ENCODE measurements at places on chromosomes 13 and 19.
A peak's percentile ranks its signal among the peaks of the same experiment; 100 is the strongest.

GRCh38 chr13:24068472-24068871, 92.0 kb upstream of the SPATA13 start:
- no peak for DNase-seq

DNA sequence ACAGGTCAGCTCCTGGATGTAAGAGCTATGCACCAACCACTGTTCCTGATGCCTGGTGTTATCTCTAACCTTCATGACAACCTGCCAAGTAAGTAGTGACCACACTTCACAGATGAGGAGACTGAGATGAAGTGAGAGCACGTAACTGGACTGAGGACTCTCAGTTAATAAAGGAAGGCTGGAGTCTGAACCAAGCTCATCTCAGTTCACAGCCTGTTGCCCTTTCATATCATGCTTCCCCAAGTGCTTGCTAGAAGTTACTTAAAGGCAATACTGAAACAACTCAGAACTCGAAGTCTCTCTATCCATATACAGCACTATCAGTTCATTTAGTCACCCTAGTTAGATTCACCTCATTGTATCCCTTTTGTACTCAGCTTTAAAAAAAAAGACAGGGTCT, 119.7 kb downstream of the ABCC4 start:
- DNase-seq: no peak

- no peak for DNase-seq
Observed at GRCh38 chr13:47019977-47020376, 123.1 kb upstream of the HTR2A start.

DNA sequence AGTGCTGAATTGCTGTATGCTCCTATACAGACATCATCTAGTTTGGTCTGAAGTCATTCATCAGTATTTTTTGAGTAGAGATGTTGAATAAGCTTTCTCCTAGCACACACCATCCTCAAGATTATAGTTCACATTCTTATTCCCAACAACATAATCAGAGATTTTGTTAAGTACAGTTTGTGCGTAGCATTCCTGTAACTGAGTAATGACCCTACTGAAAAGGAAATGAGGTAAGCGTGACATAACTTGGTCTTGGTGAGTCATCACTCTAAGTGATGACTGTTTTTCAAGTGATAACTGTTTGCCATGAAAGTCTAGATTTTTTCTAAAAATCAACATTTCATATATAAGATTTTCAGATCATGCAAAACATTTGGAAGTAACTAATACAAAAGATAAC, 18.5 kb upstream of the FAM216B start:
- peak; percentile 19 for DNase-seq

DNA sequence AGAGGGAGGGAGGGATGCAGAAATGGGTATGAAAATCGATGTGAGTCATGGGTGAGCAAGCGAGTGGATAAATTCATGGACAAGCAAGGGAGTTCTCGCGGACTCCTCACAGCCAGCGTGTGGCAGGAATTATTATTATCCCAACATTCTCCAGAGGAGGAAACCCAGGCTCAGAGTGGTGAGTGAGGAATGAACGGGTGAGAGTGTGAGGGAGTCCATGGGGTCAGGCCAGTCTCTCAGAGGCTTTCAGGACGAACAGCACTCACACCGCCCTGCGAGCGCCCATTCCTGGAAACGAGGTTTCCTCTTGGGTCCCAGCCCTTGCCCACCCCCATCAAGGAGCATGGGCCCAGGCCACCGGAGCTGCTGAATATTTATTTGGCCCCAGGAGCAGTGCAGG, 6.3 kb upstream of the DNAAF3 start:
- no peak for DNase-seq

DNA sequence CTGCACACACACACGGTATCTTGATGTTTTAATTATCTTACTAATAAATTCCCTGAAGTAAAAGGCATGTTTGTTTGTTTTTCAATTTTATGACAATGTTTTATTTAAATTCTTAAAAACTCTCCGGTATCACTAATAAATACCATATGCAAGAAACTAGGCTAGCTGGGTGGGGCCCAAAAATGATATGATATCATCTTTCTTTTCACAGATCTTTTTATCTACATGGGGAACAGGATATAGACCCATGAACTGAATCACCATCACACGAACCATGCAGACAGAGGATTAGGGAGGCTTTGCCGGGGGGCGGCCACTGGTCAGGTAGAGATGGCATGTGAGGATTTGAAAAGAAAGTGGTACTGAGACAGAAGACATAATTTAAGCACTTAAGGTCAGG, 266.4 kb downstream of the ENOX1 start:
- no peak for DNase-seq

GRCh38 chr19:40251991-40252390, 25.5 kb upstream of the CCNP start:
- no peak for DNase-seq

DNA sequence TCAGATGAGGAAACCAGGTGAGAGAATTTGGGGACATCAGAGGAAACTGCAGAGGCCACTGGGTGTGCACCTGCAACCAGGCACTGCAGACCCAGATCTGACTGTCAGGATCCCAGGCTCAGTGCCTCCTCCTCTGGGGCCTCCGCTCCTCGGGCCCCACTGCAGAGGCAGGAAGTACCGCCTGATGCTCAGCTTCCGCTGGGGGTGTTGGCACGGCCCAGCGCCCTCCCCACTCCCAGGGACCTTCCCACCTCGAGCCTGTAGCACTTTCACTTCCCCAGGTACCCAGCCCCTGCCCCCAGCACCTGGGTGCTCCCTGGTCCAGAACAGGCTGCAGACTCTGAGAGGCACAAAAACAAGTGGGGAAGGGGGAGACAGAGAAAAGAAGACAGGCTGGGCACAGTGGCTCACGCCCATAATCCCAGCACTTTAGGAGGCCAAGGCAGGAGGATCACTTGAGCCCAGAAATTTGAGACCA, 1.4 kb upstream of the CD37 start:
- DNase-seq: no peak

DNA sequence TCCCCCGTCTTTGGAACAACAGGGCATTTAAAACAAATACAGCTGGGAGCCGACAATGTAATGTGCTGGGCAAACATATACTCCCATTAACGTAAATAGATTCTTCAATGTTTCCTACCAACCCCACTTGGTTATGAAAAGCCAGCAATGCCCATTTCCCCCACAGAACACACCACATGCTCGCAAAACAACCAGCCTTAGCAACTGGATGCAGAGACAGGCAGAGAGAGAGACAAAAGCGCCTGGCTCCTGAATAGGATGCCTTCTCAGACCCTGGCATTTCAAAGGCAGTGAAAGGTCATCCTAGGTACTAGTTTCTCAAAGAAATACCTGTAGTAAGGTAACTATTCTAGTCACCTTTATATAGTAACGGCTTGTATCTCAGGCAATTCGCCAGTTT, 462.9 kb downstream of the ITGBL1 start:
- DNase-seq: no peak

- peak; percentile 31 for DNase-seq
Observed at GRCh38 chr13:48804821-48805601, 151.3 kb downstream of the CYSLTR2 start.

DNA sequence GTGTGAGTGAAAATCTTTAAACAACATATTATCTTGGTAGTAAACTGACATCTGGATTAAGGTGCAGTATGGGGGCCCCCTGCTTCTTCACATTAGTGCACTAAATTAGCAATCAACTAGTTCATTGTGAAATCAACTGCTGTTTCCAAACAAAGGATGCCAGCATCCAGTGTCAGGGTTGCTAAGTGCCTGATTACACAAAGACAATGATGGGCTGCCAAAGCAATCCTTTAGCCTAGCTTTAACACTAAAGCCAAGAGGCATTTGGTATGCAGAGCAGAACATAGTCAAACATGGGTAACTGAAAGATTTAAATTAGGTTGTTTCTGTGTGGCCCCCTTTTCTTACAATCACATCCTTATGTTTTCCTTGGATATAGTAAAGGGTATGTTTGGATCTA, 543.1 kb upstream of the SLITRK5 start:
- DNase-seq: no peak

GRCh38 chr13:34162544-34162933, 344.6 kb downstream of the RFC3 start:
- DNase-seq: no peak

- no peak for DNase-seq
Observed at GRCh38 chr13:78764665-78765064, 105.7 kb upstream of the OBI1 start.

GRCh38 chr19:35767288-35768081, 7.9 kb upstream of the ARHGAP33 start:
- DNase-seq: no peak

- DNase-seq: no peak
Observed at GRCh38 chr19:31485472-31485871, 136.2 kb upstream of the TSHZ3 start.

DNA sequence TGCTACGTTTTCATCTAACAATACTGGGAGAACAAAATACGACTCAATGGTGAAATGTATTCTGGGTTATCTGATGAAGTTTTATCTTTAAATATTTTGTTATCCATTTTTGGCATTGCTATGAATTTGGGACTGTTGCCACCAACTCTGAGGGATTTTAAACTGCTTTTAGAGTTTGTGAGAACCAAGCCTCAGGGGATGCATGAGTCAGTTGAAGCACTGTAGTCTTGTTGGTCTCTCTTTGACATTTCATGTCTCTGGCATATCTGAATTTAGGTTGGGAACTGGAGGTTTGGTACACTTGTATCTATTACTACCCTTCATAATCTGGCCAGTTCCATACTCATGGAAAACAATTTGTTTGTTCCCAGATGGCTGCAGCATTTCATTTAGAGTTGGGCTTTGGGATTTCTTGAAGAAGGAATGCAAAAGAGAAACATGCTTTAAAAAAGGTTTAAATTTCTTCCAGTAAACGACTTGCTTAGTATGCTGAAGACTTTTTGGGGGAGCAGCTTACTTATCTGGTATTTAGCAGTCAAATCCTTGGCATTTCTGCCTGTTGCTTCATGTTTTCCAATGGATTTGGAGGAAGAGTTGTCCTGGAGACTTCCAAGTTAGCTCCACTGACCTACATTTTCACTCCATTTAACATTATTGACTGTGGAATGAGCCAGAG, 28.9 kb downstream of the ARHGEF7 start:
- DNase-seq: no peak

DNA sequence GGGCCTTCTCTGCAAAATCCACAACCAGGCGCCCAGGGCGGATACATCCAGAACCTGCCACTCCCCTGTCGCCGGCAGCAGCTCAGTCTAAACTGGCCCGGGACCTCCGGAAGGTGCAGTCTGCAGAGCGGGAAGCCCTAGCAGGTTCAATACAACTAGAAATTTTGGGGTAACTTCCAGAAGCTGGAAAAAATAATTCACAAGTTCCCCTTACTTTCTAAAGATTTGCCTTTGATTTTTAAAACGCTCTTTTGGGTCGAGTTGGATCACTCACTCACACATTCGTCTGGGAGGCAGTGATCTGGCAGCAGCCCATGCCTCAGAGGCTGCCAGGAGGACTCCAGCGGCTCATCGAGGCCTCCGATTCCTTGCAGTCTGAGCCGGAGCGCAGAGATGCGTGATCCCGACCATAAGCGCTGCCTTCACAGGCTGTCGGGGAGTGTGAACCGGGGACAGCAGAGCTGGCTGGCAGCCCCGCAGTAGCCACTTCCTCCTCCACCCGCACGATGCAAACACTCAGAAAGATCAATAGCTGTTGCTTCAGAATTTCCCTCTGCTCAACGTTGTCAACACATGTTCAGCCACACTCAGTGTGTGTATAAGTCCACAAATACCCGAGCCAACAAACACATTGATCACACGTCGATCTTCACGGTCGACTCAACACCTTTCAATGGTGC, 35.6 kb upstream of the ZNF507 start:
- DNase-seq: no peak

DNA sequence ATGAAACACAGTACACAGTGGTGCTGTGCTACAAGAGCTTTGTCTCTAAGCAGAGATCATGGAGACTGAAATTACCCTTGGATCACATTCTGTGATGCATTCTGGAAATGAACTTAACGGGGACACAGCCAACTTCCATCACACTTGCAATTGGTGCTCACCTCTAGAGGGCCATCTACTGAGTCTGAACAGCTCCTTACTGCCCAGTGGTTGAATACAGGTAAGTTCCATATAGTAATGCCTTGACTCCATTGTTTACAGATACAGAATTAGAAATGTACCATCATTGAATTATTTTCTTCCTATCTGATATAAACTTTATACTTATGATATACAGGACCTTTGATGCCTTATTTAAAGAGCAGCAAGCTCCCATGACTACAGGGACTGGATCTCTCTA, 686.4 kb downstream of the PCDH9 start:
- no peak for DNase-seq

- no peak for DNase-seq
Observed at GRCh38 chr19:35294328-35294727, 2.4 kb downstream of the MAG start.

DNA sequence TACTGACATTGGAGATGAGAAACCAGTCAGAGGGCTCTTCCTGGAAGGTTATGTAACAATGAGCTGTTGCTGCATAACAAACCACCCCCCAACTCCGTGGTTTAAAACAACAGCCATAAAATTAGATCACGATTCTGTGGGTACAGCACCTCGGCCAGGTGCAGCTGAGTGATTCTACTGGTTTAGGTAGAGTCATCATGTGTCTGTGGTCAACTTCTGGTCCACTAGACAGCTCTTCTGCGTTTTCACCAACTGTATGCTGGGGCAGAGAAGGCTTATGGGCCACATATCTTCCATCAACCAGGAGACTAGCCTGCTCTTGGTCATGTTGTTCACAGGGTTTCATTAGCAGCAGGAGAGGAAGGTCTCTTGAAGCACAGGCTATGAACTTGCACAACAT, 585.5 kb downstream of the KCTD12 start:
- DNase-seq: no peak

DNA sequence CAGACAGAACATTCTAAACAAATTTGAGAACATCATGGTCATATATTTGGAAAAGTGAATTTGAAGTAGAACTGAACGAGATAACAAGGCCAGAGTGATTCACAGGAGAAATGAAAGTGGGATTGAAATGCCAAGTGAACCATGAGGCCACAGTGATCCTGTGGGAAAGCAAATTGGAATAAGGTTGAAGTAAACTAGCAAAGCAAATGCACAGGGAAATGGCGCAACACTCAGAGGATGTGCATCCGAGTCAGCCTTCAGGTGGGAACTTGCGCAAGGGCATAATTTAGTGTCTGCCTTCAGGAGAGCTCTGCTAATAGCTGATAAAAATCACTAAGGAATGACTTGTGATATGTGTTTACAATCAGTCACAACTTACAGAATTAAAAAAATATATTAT, 696.6 kb downstream of the LIG4 start:
- DNase-seq: no peak

- peak; percentile 62 for DNase-seq
Observed at GRCh38 chr19:53908106-53908934, 758 bp upstream of the CACNG7 start.

GRCh38 chr19:751501-752341, 809 bp downstream of the MISP start:
- DNase-seq: no peak

- no peak for DNase-seq
Observed at GRCh38 chr19:8573316-8573715, 3.9 kb downstream of the MYO1F start.

GRCh38 chr13:28657784-28658538, 969 bp upstream of the POMP start:
- DNase-seq: peak; percentile 46

Data from COLO829 (cell line).